A549 treated with DMSO at 1 μM for 4 hours (cell line): ENCODE measurements at places on chromosomes 4 and X. TPM values are rescaled to one million over a fixed set of nuclear protein-coding genes. Genes with fewer than 3 reads are reported as not detected.

PDGFC gene
- total RNA-seq, result 2.1 to 3.6 TPM (median 2.7 TPM) in 5 replicates

CSAG3 gene
- total RNA-seq, result not detected in 5 replicates

CENPVL2 gene
- total RNA-seq, result not detected in 5 replicates

FGFBP2 gene
- total RNA-seq, result not detected in 5 replicates

GLRA2 gene
- not detected in 5 replicates for total RNA-seq
